Astrocyte (in vitro differentiated cells and primary cell): ENCODE measurements at places on chromosomes 12 and 14.

DNA sequence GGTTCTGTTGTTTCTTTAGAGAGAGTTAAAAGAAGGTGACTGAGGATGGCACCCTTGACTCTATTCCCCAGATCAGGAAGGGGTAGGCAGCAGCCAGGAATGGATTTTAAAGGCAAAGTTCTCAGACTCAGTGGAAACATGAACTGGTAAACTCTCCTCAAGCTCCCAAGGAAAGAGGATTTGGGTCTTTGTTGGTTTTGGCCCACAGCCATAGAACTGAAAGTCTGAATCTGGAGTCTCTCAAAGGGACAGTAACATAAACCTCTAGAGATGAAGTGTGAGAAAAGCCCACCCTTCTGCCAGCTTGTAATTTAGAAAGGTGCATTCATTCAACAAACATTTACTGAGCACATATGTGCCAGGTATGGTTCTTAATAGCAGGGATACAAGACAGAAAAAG, 28.6 kb upstream of the BLTP3B start:
- H3K27me3 ChIP-seq: no peaks in the 10 kb centered on the region
- H3K27ac ChIP-seq: no peak overlapping the region
- DNase-seq: no peak
- no peak overlapping the region for H3K4me3 ChIP-seq
- H3K36me3 ChIP-seq: no peaks in the 10 kb centered on the region

GRCh38 chr12:69055280-69055679, 122.3 kb upstream of the CPM start:
- no peak for DNase-seq
- no peaks in the 10 kb centered on the region for H3K36me3 ChIP-seq
- peaks cover 21% of the 10 kb centered on the region for H3K4me1 ChIP-seq
- H3K27ac ChIP-seq: no peak overlapping the region
- H3K27me3 ChIP-seq: no peaks in the 10 kb centered on the region

GRCh38 chr14:69711065-69711464, 55.9 kb upstream of the SRSF5 start:
- no peaks in the 10 kb centered on the region for H3K27me3 ChIP-seq
- no peak for DNase-seq
- H3K36me3 ChIP-seq: peaks cover 7% of the 10 kb centered on the region
- H3K27ac ChIP-seq: no peak overlapping the region
- H3K4me1 ChIP-seq: peaks cover 12% of the 10 kb centered on the region

DNA sequence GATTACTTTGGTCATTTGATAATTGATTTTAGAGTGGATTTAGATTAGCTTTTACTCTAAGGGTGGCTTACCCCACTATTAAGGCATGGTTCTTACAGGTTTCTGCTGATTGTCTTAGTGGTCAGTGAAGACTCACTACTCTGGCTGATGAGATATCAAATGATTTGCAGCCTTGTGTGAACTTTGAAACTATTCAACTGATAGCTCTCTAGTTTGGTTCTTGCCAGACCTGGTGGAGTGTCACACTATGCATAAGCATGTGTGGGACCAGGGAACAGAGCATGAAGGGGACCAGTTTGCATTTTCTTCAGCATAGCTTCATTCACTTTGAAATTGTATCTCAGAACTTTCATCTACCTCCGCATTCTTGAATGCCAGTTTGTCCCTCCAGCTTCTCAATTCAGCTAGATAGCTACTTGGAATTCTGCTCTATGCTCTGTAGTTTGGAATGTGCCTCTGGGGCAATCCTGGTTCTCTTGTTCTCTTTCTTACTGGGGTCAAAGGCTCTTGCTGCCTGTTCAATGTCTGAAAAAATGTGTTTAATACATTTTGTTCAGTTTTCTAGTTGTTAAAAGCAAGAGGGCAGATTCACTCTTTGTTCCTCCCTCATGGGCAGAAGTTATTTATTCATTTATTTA, 12.7 kb downstream of the SCYL2 start:
- no peak overlapping the region for H3K4me3 ChIP-seq
- H3K4me1 ChIP-seq: no peaks in the 10 kb centered on the region
- DNase-seq: no peak
- no peaks in the 10 kb centered on the region for H3K27me3 ChIP-seq
- H3K36me3 ChIP-seq: no peaks in the 10 kb centered on the region
- H3K27ac ChIP-seq: no peak overlapping the region

GRCh38 chr14:102545461-102546265, 36.1 kb upstream of the ANKRD9 start:
- no peak for DNase-seq
- peaks cover 20% of the 10 kb centered on the region for H3K27me3 ChIP-seq
- no peak overlapping the region for H3K4me3 ChIP-seq
- peaks cover 8% of the 10 kb centered on the region for H3K4me1 ChIP-seq

GRCh38 chr12:122681814-122682213, 21.3 kb downstream of the HCAR2 start:
- H3K4me1 ChIP-seq: peaks cover 9% of the 10 kb centered on the region
- peak; percentile 10 for DNase-seq
- no peak overlapping the region for H3K27ac ChIP-seq

GRCh38 chr12:14710632-14711320, 14.4 kb upstream of the GUCY2C start:
- H3K4me3 ChIP-seq: no peak overlapping the region
- no peak for DNase-seq
- H3K36me3 ChIP-seq: no peaks in the 10 kb centered on the region
- H3K4me1 ChIP-seq: no peaks in the 10 kb centered on the region

DNA sequence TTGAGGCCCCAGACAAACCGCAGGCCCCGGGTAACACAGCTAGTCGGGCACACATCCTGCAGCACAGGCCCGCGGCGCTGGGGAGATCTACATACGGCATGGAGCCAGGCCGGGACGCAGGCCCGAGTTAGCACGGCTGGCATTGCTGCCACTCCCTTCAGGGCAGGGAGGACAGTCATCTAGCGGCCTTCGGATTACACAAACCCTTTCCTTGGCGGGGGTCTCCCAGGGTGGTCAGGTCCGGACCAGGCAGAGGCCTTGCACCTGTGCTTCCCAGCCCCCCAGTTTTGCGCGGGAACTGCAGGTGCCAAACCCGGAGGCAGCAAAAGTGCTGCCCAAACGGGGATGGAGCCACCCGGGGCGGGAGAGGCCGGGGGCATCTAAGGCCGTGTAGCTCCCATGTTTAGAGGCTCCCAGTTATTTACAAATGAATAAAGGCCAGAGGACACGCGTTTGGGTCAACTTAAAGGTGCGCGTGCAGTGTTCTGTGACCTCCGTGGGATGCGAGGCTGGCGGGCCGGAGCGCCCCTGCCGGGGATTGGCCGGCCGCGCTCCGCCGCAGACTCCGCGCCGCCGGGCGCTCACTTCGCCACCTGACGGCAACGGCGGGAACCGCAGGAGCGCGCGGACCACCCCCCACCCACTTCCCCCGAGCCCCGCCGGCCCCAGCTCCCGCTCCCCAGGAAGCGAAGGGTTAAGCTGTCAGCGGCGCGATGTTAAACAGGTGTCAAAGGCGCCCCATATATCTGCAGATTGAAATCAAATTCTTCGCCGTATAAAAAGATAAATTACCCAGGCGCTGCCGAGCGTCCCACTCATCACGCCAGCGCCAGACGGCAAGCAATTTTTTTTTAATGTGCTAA, 18.1 kb downstream of the VSX2 start:
- no peak overlapping the region for H3K27ac ChIP-seq
- H3K4me3 ChIP-seq: peak overlapping the region; percentile 64
- H3K4me1 ChIP-seq: peaks cover 5% of the 10 kb centered on the region
- H3K36me3 ChIP-seq: no peaks in the 10 kb centered on the region
- peaks cover 34% of the 10 kb centered on the region for H3K27me3 ChIP-seq

GRCh38 chr12:59834659-59835474, 239.0 kb downstream of the SLC16A7 start:
- no peaks in the 10 kb centered on the region for H3K27me3 ChIP-seq
- no peak overlapping the region for H3K27ac ChIP-seq
- no peaks in the 10 kb centered on the region for H3K36me3 ChIP-seq
- peak; percentile 8 for DNase-seq

- DNase-seq: no peak
- H3K27me3 ChIP-seq: no peaks in the 10 kb centered on the region
- H3K36me3 ChIP-seq: no peaks in the 10 kb centered on the region
- H3K4me1 ChIP-seq: no peaks in the 10 kb centered on the region
- H3K27ac ChIP-seq: no peak overlapping the region
- H3K4me3 ChIP-seq: no peak overlapping the region
These were observed 1.3 kb downstream of the LRRK2 start for GRCh38 chr12:40225984-40226602.

- peaks cover 2% of the 10 kb centered on the region for H3K27me3 ChIP-seq
- no peaks in the 10 kb centered on the region for H3K4me1 ChIP-seq
- DNase-seq: no peak
- no peak overlapping the region for H3K4me3 ChIP-seq
- no peaks in the 10 kb centered on the region for H3K36me3 ChIP-seq
These were observed 6.0 kb downstream of the CMTM5 start for GRCh38 chr14:23382731-23383440.

DNA sequence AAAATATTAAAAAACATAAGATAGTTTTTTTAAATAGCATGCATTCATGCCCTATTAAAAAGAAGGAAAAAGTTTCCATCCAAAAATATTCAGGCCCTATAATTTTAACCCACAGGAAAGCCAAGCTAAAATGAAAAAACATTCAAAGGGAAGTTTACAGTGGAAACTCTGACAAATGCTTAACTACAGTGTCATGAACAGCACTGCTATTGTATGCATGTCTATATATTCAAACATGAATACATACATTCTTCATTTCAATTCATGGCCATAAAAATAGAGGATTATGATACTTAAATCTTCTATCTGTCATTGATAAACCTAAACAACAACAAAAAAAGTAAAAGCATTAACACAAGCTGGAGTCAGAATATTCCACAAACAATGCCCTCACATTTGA, 67.4 kb downstream of the PPP2R5E start:
- peaks cover 8% of the 10 kb centered on the region for H3K4me1 ChIP-seq
- no peak for DNase-seq
- no peaks in the 10 kb centered on the region for H3K27me3 ChIP-seq
- H3K36me3 ChIP-seq: no peaks in the 10 kb centered on the region

DNA sequence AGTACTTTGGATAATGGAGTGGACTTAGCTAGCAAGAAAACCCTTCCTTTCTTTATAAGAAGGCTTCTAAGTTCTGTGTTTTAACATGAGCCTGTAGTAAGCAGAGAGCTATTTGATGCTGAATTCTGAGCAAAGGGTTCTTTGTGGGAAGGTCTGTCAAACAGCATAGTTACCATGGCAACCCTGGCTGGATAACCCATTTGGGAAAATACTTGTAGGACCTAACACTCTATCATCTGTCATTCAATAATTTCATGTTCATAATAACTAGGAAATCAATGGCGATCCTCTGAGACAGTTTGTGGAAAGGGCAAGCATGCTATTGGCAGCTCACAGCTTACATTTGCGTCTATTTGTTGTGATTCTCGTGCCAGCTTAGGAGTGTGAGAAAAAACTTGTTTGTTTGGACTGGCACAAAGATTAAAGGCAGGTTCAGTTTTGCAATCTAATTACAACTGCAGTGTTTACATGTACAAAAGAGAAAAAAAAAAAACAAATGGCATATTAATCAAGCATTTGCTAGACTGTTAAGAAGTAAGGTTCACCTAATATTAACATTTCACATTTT, 219.2 kb downstream of the PDZRN4 start:
- DNase-seq: no peak
- H3K27ac ChIP-seq: no peak overlapping the region
- H3K36me3 ChIP-seq: no peaks in the 10 kb centered on the region

DNA sequence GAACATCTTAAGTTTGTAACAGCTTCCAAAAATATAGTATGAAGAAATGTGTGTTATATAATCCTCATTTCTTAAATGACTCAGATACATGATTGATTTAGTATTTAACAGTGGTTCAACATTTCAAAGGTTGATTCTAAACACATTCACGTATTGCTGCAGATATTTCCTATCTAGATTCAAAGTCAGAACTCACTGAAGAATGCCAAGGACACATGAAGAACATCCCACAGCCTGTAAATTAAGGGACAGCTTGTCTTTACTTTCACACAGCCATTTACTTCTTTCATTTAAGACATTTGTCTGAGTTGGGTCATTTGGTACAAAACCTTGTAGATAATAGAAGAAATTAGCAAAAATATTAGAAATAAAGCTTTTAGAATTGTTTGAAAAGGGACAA, 66.9 kb upstream of the CPSF6 start:
- H3K4me1 ChIP-seq: no peaks in the 10 kb centered on the region
- no peaks in the 10 kb centered on the region for H3K27me3 ChIP-seq
- no peak for DNase-seq
- H3K4me3 ChIP-seq: no peak overlapping the region

DNA sequence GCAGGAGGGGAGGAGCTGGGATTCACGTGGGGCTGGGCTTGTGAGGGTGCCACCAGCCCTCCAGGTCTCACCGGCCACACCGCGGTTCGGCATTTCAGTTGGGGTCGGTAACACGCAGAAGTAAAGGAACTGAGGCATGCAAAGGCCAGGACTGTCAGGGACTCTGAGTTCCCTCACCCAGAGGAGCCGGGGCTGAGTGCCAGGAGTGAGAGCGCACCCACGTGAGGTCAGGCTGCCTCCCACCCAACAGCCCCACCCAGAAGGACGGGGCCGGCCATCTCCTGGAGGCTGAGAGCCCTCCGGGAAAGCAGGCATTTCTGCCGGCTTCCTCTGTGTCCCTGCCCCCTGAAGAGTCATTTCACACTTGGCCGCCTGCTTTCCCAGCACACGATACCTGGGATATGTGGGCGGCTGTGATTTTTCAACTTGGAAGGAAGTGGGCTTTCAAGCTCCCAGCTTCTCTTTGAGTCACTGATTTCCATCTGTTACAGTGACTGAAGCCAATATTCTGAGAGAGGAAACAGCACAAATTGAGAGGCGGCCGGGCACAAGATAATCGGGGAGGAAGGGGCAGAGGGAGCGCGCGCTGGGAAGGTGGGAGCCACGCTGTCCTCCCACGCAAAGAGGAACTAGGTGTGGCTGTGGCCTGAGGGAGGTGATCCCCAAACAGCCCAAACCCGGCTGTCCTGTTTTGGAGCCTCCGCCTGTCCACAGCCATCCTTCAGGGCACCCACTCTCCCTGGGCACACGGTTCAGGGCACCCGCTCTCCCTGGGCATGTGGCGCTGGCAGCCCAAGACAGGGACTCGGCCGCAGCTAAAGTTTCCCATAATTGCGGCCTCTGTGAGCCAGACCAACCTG, 19.0 kb downstream of the GALNT9 start:
- no peaks in the 10 kb centered on the region for H3K27me3 ChIP-seq
- H3K4me1 ChIP-seq: no peaks in the 10 kb centered on the region
- no peaks in the 10 kb centered on the region for H3K36me3 ChIP-seq
- H3K27ac ChIP-seq: no peak overlapping the region
- H3K4me3 ChIP-seq: no peak overlapping the region

- H3K36me3 ChIP-seq: no peaks in the 10 kb centered on the region
- H3K27ac ChIP-seq: no peak overlapping the region
- no peak overlapping the region for H3K4me3 ChIP-seq
- peak; percentile 68 for DNase-seq
These were observed 218.5 kb downstream of the SLC6A15 start for GRCh38 chr12:84694116-84694515.
